Muscle of arm (tissue), 14 donors: ENCODE measurements at places on chromosomes 1 and 21.

DNA sequence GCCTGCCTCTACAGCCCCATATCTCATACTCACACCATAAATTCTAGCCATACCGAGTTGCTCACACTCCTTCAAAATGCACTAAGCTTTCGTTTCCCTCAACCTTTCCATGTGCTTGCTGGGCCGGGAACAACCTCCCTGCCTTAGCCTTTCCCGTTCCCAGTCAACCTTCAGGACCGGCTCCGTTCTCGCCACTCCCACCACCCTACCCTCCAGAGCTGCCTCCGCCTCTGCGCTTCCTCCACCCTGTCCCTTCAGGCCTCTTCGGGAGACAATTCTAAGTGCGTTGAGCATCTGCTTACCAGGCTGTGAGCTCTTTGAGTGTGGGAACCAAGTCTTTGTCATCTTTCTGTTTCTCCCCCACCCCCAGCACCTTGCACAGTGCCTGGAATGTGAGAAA lies 31.6 kb downstream of the KCNN3 start:
- no peak for DNase-seq

DNA sequence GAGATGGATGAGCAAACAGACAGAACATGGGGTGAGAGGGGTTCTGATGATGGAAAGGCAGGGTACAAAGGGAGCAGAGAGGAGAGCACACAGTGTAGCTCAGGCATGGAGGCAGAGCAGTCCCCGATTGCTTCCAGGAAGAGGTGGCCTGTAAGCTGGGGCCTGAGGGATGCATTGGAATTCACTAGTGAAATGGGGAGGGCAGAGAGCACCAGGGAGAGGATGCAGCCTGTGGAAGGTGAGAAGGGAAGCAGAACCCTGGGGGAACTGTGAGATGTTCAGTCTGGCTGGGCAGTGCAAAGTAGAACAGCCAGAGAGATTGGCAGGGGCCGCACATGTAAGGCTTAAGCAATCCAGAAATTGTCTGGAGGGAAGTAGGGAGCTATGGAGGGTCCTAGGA lies 12.2 kb downstream of the ZNF362 start:
- DNase-seq = no peak

DNA sequence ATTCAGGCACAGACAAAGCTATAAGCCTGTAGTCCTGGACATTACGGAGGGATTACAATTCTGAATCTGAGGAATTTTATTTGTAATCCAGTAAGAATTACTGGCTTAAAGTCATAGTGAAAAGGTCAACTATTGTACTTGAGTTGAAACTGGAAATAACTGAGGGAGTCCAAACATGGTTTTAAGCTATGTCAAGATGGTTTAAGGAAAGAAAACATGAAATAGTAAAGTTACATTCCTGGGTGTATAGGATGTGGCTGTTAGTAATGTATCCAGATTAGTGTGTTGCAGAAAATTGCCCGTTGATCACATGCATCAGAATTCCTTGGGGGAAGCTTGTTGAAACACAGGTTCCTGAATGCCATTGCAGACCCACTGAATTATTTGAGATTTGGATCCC lies 124.8 kb upstream of the GORAB start:
- DNase-seq = no peak

GRCh38 chr1:115456441-115456961 lies 118.5 kb upstream of the NGF start:
- no peak for DNase-seq

DNA sequence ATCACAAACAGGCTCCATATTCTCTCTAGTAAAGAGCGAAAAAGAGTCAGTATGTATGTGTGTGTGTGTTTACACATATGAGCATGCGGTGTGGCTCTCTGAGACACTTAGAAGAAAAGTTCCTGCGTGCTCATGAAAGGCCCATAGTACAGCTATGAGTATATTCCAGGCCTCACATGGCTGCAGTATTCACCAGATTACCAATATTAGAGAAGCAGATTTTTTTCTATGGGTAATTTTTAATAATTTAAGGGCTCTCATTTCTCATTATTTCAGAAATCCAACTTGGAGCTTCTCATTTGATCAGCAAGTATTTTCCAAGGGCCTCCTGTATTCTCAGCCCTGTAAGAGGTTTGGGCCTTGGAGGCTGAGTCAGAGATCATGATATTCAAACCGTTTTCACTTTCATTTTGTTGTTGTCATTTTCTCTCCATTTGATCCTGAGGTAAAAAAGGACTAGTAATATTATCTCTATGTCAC lies 232.9 kb upstream of the SGIP1 start:
- no peak for DNase-seq

DNA sequence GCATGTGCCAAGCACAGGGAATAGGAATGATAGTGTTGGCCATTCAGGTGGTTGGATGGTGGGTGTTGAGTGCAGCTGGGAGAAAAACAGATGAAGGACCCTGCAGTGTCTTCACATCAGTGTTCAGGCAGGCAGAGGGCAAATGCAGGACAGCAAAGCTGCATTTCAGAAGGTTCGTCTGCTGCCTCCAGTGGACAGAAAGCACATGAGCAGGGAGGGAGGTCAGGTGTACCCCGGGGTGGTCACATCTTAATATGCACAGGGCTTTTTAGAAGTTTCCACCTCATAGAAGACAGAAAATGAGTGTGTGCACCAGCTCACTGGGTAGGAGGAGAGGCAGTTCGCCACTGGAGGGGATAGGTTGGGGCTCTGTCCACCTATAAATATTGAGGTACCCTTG lies 184.9 kb downstream of the SLC35F3 start:
- DNase-seq = no peak

GRCh38 chr21:36254106-36254941 lies 65.7 kb upstream of the MORC3 start:
- no peak for DNase-seq

GRCh38 chr1:27455139-27455811 lies 34.7 kb downstream of the WASF2 start:
- no peak for DNase-seq

- DNase-seq = no peak
Measured at GRCh38 chr1:54486907-54487306, 61.1 kb upstream of the ACOT11 start.

DNA sequence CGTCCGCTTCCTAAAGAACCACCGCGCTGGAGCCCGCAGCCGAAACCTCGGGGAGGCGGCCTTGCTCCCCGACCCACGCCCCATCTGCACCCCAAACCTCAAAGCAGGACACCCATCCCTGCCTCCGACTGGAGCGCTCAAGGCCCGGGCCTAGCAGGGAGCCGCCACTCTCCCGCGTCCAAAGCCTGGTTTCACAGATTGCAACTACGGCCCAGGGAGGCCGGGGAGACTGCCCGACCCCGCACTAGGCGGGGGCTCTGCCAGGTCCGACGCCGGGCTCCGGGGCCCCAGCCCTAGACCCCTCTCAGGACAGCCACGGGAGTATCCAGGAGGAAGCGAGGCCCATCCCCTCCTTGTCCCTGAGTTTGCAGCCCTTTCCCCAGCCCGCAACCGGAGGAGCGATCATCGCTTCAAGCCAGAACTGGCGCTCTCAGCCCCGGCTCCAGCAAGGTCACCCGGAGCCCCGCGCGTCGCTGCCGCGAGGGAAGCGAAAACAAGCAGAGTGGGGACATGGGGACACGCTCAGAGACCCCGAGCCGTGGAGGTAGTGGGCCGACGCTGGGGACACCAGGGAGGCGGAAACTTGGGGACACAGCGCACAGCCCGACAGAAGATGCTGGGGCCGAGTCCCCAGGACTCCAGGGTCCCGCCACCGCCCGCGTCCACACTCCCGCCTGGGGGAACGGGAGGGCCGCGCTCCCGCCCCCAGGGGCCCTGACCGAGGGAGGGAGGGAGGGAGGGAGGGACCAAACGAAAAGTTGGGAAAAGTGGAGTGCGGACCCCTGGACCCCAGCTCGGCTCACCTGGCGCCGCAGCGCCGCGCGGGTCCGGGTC lies 433 bp downstream of the TMEM200B start:
- peak; percentile 63 for DNase-seq

DNA sequence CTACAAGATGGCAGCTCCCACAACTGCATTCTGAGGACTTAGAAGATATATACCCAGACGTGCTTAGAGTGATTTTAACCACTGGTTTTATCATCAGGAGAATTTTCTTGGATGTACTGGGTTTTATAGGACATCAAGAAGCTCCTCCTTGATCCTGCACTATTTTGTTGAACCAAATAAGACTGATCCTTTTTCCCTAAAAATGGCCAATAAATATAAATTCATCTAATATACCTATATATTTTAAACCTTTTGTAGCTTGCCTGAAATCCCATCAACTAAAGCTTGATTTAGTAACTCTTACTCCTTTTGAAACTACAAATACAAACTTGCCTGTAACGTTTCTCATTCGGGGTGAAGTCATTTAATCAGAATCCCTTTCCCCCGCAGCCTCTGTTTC lies 849.4 kb upstream of the ADAMTS5 start:
- DNase-seq = no peak

GRCh38 chr1:245488346-245489129 lies 333.8 kb downstream of the KIF26B start:
- no peak for DNase-seq

- peak; percentile 18 for DNase-seq
Measured at GRCh38 chr1:35298464-35298863, 30.0 kb downstream of the ZMYM4 start.

DNA sequence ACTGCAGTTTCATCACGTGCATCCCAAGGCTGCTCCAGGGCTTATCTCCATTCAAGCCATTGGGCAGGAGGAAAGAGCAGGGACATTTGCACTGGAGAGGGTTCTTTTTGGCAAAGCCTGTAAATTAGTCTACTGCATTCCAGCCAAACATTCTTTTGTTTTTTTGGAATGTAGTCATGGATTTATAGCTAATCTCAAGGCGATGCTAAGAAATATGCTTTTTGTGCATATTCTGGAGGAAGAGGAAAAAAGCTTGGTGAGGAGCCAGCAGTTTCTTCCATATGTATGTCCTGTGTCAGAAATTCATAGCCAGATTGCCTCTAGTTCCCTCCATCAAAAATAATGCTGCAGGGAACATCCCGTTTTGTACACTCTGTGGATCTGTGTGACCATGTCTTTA lies 221.4 kb downstream of the BACH1 start:
- DNase-seq = peak; percentile 26

- no peak for DNase-seq
Measured at GRCh38 chr1:207007352-207008033, 25.1 kb downstream of the C1orf116 start.

DNA sequence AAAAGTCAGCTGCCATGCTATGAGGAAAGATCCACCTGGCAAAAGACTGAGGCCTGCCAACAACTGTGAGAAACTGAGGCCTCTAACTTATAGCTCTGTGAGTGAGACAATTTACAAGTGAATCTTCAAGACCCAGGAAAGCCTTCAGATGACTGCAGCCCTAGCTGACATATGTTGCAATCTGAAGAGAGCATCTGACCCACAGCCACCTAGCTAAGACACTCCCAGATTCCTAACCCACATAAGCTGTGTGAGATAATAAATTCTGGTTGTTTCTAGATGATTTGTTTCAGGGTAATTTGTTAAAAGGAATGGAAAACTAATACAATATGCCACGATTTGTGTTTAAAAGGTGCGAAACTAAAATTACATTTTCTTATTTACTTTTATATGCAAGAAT lies 55.1 kb downstream of the HFM1 start:
- DNase-seq = no peak

GRCh38 chr1:200837931-200838571 lies 34.7 kb upstream of the GPR25 start:
- DNase-seq = no peak

- DNase-seq = no peak
Measured at GRCh38 chr1:43936431-43937151, 3.0 kb downstream of the ARTN start.

- DNase-seq = no peak
Measured at GRCh38 chr1:35748326-35748725, 21.5 kb downstream of the CLSPN start.

DNA sequence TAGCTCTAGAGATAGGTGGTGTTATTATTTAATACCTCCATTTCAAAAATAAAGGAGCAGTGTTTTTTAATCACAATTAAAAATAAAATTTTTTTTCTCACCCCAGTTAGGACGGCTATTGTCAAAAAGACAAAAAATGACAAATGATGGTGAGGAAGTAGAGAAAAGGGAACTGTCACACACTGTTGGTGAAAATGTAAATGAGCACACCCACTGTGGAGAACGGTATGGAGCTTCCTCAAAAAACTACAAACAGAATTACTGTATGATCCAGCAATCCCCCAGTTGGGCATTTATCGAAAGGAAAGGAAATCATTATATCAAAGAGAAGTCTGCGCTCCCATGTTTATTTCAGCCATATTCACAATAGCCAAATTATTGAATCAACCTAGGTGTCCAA lies 148.7 kb upstream of the NR5A2 start:
- no peak for DNase-seq

GRCh38 chr1:68969441-68969840 lies 472.6 kb upstream of the DEPDC1 start:
- no peak for DNase-seq

- no peak for DNase-seq
Measured at GRCh38 chr21:45747233-45747766, 103.8 kb downstream of the PCBP3 start.

- peak; percentile 51 for DNase-seq
Measured at GRCh38 chr1:245156041-245156735, 1.4 kb downstream of the KIF26B start.

DNA sequence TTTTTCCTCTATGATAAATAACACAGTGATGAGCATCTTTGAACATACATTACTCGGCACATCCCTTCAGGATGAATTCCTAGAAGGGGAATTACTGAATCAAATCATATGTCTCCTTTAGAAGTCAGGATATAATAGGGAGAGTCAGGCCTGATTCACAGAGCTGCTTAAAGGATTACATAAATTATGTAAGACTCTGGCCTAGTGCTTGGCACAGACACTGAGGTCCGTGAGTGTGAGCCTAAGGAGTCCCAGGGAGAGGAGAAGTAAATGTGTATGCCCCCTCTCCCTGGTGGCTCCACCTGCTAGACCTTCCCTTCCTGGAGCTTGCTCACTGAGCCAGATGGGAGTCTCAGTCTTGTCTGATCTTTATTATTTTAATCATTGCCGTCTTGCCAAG lies 8.6 kb upstream of the FOXE3 start:
- no peak for DNase-seq

- no peak for DNase-seq
Measured at GRCh38 chr1:6762060-6762459, 23.2 kb upstream of the CAMTA1 start.

DNA sequence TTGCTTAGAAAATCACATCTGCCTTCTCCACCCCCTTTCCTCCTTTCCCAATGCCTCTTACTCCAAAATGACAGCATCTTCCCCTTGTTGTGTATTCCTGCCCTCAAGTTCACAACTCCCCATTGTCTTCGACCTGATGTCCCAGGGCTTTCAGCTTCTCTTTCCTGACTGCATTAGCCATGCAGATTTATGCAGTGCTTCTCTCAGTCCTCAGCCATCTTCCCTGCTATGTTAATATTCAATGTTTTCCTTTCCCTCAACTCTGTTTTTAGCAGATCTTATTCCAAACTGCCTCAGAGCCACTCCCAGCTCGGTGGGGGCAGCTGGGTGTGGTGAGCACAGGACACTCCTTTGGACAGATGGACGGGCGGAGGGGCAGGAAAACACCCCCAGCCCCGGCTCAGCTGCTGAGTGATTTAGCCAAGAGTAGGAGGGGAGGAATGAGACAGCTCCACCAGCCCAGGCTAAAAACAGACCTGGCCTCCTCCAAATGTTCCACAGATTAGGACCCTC lies 71.0 kb downstream of the CD2 start:
- peak; percentile 83 for DNase-seq
